B cell (primary cell): ENCODE measurements at places on chromosomes 1 and 21. TPM values are rescaled to one million over a fixed set of nuclear protein-coding genes. Genes with fewer than 3 reads are reported as not detected.

Gene CD247
- total RNA-seq = 2.5 and 5.2 TPM in 2 replicates

Gene LCE1A
- total RNA-seq = not detected in 2 replicates

Gene ZNF648
- not detected in 2 replicates for total RNA-seq

Gene KIF26B
- 0.62 and 0.75 TPM in 2 replicates for total RNA-seq

Gene PLPP3
- 2.9 and 3.4 TPM in 2 replicates for total RNA-seq

Gene RIIAD1
- total RNA-seq = not detected in 2 replicates

Gene FNDC7
- total RNA-seq = 0.15 and 0.17 TPM in 2 replicates

DNA sequence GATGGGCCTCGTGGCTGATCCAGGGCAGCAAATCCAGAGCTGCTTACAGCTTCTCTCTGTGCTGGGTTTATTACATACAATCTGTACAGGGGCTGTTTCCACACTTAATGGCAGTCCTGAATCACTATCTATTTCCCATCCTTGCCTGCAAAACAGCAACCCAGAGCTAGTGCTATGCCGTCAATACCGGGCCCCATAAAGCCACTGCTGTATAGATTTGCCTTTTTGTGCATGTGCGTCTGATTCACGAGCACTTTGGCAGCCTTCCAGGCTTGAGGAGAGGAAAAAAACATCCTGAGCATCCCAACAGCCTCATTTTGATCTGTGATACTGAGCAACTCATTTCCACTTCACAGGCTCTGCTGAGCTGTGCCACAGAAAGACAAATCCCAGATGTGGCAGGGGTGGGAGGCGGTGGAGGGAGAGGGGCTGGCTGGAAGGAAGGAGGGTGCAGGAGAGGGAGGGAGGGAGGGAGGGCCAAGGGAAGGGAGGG, 65.2 kb upstream of the TARBP1 start:
- DNase-seq = no peak

DNA sequence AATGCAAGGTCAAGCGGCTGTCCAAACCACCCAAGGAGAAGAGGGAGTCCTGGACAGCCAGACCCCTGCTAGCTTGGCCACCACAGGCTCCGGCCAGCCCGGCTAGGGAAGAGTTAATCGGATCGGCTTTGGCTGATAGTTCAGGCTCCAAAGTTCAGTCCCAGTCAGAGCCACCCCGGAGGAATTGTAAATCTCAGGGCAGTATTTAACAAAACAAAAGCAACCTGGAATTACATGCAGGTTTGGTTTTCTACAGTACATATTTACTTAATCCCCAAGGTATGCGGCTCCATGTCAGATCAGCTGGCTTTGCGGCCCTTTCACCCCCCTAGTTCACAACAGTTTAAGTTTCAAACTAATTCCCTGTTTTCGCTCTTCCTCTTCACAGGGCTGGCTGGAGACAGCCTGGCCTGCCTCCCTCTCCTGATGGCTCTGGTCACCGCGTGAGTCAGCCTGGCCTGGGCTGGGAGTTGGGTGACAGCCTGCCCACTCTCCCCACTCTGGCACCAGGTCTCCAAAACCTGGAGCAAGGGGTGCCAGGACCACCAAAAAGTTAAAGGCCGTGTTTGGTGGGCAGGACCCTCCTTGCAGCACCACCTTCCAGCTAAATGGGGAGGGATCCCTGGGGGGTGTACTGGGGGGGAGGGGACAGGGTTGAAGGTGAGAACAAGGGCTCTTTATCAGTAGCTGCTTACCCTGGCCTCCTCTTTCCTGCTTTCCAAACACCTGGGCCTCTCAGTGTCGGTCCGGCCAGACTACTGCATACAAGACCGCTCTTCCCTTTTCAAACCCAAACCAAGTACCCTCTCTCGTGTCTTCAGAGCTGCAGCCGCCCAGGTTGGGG, 1.9 kb downstream of the DHRS3 start:
- peak; percentile 20 for DNase-seq

DNA sequence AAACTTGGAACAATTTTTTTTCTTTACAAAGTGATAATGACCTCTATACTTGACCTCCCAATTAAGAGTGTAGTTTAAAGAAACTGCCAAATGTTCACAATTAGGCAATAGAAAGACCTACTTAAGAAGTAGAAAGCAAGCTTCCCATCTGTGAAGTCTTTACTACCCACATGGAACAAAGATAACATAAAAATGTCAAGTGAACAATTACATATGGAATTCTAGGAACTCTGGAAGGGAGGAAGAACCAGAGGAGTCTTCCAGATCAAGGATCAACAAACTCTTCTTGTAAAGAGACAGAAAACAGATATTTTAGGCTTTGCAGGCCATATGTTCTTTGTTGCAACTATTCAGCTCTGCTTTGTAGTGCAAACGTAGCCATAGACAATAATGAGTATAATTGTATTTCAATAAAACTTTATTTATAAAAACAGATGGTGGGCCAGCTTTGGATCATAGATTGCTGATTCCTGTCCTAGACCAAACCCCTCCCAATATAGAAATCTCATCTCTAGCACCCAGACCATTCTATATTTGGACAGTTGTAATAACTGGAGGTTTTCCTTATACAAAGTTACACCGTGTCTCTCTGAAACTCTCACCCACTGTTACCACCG, 68.4 kb upstream of the MAGI3 start:
- no peak for DNase-seq

- DNase-seq = no peak
Measured at GRCh38 chr1:118008011-118008410, 78.5 kb downstream of the WDR3 start.

DNA sequence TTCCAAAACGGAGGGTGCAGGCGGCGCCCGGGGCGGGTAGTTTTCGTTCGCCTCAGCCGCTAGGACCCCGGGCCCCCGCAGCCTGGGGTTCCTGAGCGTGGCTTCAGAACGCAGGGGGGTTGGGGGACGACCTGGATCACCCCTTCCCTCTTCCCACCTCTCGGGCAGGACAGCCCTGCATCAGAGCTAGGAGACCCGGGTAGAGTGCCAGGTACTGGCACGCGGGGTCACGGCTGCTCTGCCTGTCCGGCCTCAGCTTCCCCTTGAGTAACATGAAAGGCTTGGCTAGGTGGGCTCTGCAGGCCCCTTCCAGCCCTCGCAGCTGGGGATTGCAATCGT, 484 bp downstream of the DFFB start:
- DNase-seq = no peak

DNA sequence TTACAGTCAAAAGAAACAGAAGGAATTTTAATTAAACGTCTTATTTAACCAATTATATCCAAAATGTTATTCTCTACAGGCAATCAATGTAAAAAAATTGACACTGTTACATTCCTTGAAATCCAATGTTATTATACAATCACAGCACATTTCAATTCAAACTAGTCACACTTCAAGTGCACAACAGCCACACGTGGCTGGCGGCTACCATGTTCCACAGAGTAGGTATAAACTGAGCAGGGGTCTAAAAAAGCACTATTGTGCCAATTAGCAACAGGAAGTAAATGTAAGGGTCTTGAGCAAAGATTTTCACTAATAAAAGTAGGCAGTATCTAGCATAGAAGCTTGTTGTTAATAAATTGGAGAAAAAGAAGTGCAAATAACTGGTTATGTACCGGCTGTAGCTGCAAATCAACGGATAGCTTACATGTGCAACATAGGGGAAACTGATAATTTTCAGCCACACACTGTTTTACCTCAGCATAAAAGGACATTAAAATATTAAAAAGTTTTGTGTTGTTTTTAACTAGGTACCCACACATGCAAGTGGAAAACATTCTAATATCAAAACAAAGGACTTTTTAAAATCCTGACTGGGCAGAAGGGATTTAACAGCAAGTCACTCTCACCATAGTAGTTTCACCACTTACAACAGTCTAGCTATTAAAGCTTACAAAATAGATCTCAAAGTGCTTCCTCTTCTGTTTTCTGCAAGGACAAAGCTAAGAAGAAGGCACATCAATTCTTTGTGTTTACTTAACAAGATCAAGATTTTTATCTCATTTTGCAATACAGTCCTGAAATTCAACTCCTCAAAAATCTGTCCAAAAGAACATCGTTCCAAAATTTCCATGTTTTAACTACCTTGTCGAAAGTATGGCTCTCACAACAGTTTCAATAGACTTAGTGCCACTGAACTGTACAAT, 2.5 kb downstream of the CSDE1 start:
- no peak for DNase-seq

- no peak for DNase-seq
Measured at GRCh38 chr1:121546830-121547591, 362.2 kb downstream of the SRGAP2C start.

GRCh38 chr1:110728388-110729001, 53.8 kb upstream of the KCNA3 start:
- no peak for DNase-seq

DNA sequence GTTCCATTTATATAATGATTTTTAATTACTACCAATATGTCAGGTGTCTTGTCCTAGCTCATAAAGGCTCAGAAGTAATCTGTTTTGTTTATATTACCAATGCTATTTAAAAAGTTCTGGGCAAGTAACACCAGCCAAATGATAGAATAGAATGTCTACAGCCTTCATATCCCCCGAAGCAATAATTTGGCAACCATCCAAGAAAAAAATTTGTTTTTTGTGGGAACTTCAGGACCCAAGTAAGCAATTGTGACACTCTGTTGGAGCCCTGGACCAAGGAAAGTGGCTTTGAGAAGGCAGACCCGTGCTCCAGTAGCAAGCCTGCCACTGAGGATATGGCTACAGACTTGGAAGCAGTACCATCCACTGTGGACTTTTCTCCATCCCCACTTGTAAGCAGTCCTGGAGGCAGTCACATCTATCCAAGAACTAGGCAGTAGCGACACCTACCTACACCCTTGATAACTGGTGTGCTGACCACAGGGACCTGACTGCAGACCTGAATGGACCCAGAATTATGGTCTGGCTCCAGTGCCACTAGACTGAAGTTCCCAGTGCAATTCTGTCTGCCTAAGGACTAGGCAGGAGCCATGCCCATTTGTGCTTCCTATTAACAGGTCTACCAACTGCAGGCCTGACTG, 870.7 kb upstream of the ADGRL2 start:
- no peak for DNase-seq

DNA sequence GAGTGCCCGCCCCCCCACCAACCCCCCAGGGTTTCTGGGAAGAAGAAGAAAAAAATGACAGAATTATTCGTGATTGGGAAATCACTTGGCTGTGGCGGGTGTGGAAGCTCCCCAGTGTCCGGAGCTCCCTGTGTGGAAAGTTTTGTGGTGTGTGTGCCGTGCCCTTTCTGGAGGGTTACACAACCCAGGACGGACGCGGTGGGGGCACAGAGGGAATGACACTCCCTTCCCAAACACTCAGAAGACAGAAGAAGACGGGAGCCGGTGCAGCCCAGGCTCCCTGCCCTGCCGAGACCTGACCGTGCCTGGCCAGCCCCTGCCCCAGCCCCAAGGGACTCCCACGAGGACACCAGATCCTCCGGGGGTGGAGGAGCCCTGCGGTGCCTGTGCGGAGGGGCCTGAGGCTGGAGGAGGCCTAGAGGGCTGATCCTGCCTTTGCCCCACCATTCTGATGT, 33.0 kb upstream of the ADARB1 start:
- DNase-seq = no peak

GRCh38 chr1:173414539-173415226, 62.5 kb upstream of the PRDX6 start:
- DNase-seq = no peak

DNA sequence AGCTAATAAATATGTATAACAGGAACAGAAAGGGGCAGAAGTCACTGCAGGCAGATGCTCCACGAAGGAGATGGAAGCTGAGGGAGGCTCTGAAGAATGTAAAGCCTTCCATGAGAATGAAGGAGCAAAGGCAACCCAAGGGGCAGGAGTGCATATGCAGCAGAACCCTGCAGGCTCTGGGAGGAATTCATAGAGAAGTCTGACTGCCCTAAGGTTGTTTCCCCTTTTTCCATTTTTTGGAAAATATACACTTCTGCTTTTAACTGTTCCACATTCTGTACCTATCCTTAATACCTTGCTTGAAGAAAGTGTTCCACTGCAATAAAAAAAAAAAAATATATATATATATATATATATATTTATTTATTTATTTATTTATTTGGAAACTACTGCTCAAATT, 69.6 kb downstream of the CD34 start:
- no peak for DNase-seq

GRCh38 chr1:245276445-245276844, 121.7 kb downstream of the KIF26B start:
- no peak for DNase-seq

GRCh38 chr21:35333831-35334618, 284.9 kb upstream of the RUNX1 start:
- DNase-seq = no peak

DNA sequence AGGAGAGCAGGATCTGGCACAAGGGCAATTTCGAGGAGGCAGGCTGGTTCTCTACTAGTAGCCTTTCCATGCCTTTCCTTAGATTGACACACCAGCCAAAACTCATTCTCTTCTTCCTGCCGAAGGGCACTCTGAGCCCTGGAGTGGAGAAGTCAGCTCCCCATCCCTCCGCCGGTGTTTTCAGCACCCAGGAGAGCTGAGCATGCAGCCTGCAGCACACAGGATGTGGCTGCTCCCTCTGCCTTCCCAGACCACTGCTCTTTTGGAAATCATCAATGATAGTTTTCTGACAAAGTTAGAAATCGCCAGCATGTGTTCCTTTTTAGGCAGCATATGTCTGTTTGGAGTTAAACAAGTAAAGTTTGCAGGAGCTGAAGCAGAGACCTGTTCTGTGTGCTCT, 11.7 kb downstream of the RNU5D-1 start:
- DNase-seq = no peak

- DNase-seq = no peak
Measured at GRCh38 chr1:44757420-44757819, 17.8 kb downstream of the KIF2C start.

DNA sequence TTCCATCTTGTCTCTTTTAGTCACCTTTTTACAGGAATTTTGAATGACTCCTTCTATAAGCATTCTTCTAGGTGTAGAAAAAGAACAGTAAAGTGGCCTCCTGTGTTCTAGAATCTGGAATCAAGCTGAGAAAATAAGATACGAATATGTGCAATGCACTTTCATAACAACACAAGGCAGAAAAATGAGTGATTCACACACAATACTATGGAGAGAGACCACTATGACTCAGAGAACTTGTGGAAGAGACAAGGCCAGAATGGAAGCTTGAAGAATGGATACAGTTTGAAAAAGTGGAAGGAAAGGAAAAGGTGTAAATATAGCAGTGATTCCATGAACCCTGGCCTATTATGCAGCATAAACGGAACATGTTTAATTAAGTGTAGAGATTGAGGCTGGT, 57.1 kb upstream of the SAMSN1 start:
- no peak for DNase-seq

- no peak for DNase-seq
Measured at GRCh38 chr1:101992821-101993575, 3.7 kb downstream of the OLFM3 start.

GRCh38 chr1:66696771-66697170, 55.5 kb upstream of the DYNLT5 start:
- DNase-seq = no peak

- DNase-seq = peak; percentile 48
Measured at GRCh38 chr1:173122958-173123852, 72.5 kb upstream of the TNFSF18 start.
